Activated CD4-positive, alpha-beta memory T cell treated with anti-CD3 and anti-CD28 coated beads for 36 hours (primary cell): ENCODE measurements at places on chromosomes 16 and 17. TPM values are rescaled to one million over a fixed set of nuclear protein-coding genes. Genes with fewer than 3 reads are reported as not detected.
A peak's percentile ranks its signal among the peaks of the same experiment; 100 is the strongest.

Gene KCNH4
- 0.39 TPM for total RNA-seq

Gene DHODH
- total RNA-seq: 16.9 TPM

Gene SLC52A1
- 0.36 TPM for total RNA-seq

Gene UMOD
- not detected for total RNA-seq

Gene HASPIN
- 22.7 TPM for total RNA-seq

Gene BRICD5
- total RNA-seq: 5.7 TPM

Gene RBBP6
- 76.1 TPM for total RNA-seq

GRCh38 chr16:30184096-30184890, 891 bp downstream of the CORO1A start:
- H3K27ac ChIP-seq: peak overlapping the region; percentile 100
- H3K4me3 ChIP-seq: peak overlapping the region; percentile 100
- peak; percentile 87 for DNase-seq
- peaks cover 24% of the 10 kb centered on the region for H3K4me1 ChIP-seq

GRCh38 chr16:4601036-4601863, 13.4 kb downstream of the UBALD1 start:
- no peaks in the 10 kb centered on the region for H3K27me3 ChIP-seq
- H3K4me3 ChIP-seq: no peak overlapping the region
- H3K36me3 ChIP-seq: no peaks in the 10 kb centered on the region
- H3K27ac ChIP-seq: no peak overlapping the region
- DNase-seq: no peak

- DNase-seq: no peak
- H3K4me1 ChIP-seq: peaks cover 77% of the 10 kb centered on the region
- H3K4me3 ChIP-seq: no peak overlapping the region
- no peak overlapping the region for H3K27ac ChIP-seq
- H3K36me3 ChIP-seq: peaks cover 3% of the 10 kb centered on the region
- H3K27me3 ChIP-seq: no peaks in the 10 kb centered on the region
Measured at GRCh38 chr17:48240562-48241130, 133.1 kb downstream of the SNX11 start.

GRCh38 chr17:40187238-40187637, 10.0 kb downstream of the RAPGEFL1 start:
- H3K27me3 ChIP-seq: no peaks in the 10 kb centered on the region
- H3K27ac ChIP-seq: no peak overlapping the region
- DNase-seq: no peak
- no peak overlapping the region for H3K4me3 ChIP-seq
- H3K4me1 ChIP-seq: peaks cover 8% of the 10 kb centered on the region
- H3K36me3 ChIP-seq: peaks cover 2% of the 10 kb centered on the region

DNA sequence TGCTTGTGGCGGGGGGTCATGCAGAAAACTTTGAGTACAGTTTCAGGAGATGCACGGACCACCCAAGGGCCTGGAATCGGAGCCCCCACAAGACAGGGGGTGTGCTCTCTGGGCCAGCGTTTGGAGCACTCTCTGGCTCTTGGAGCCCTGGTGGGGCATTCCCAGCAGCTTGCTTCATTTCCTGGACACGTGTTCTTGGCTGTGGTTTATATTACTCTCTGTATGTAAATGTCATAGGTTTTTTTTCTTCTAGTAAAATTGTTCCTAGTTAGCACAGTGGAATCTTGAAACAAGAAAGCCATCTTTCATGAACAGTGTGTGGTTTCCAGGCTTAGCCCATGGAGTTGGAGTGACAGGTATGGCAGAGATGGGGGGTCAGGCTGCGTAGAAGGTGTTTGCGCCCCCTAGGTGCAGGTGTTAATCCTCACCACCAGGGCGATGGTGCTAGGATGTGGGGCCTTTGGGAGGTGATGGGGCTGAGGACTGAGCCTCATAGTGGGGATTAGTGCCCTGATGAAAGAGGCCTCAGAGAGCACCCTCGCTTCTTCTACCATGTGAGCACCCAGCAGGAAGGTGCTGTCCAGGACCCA, 79.8 kb downstream of the JPH3 start:
- no peak overlapping the region for H3K4me3 ChIP-seq
- H3K4me1 ChIP-seq: peaks cover 6% of the 10 kb centered on the region
- H3K27ac ChIP-seq: peak overlapping the region; percentile 58
- peak; percentile 42 for DNase-seq
- H3K36me3 ChIP-seq: no peaks in the 10 kb centered on the region

DNA sequence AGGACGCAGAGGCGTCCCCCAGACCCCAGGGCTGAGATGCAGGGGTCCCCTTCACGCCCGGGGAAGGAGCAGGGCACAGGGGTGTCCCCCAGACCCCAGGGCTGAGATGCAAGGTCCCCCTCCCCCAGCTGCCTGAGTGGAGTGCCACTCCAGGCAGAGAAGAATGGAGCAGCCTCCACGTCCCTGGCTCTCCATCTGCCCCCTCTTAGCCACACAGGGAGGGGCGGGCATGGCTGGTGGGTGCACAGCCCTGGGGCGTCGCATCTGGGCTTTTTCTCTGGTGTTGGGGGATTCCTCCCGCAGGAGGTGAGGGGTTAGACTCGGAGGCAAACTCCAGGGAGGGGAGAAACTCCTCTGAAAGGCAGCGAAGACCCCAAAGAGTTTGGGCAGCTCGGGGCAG, 17.5 kb downstream of the CIBAR2 start:
- H3K27ac ChIP-seq: no peak overlapping the region
- DNase-seq: no peak
- no peaks in the 10 kb centered on the region for H3K27me3 ChIP-seq
- no peaks in the 10 kb centered on the region for H3K36me3 ChIP-seq
- peaks cover 8% of the 10 kb centered on the region for H3K4me1 ChIP-seq
- no peak overlapping the region for H3K4me3 ChIP-seq

DNA sequence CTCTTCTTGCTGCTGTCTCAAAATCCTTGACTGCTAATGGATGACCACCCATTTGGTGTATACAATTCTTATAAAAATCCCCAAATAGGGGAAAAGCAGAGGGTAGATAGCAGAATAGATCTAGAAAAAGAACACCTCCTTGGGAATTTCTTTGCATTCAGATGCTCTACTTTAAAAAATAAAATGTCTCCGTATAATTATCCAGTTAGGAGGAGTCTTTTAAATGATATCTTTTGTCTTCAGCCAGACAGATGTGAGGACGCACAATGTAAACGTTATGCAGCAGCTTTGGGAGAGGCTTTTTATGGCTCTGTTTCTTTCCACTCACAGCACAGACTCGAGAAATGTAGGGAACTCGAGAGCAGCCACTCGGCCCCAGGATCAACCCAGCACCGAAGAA, 300.2 kb downstream of the IRF8 start:
- H3K27ac ChIP-seq: no peak overlapping the region
- DNase-seq: no peak
- no peak overlapping the region for H3K4me3 ChIP-seq
- H3K36me3 ChIP-seq: no peaks in the 10 kb centered on the region
- H3K4me1 ChIP-seq: no peaks in the 10 kb centered on the region
- peaks cover 36% of the 10 kb centered on the region for H3K27me3 ChIP-seq

- H3K27me3 ChIP-seq: no peaks in the 10 kb centered on the region
- no peak for DNase-seq
- no peak overlapping the region for H3K4me3 ChIP-seq
- H3K4me1 ChIP-seq: peaks cover 30% of the 10 kb centered on the region
Measured at GRCh38 chr17:19940722-19941464, 36.7 kb downstream of the AKAP10 start.

DNA sequence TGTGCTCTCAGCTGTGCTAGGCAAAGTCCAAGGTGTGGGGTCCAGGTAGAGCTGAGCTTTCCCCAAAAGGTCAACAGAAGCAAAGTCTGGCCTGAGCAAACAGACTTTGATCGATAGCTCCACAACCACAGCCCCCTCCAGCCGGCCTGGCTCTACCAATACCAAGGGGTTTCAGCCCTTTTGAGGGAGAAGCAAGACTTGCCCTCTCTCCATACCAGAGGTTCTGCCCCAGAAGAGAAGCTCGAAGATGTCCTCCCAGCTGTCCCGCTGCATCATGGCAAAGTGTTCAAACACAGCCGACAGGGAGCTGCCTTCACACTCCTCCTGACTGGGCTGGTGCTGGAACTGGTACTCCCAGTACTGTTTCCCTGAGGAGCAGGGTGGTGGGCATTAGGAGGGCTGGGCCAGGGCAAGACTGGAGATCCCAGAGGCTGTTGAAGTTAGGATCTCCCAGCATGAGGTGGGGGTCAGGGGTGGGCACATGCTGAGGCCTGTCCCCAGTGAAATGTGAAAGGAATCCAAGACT, 1.7 kb downstream of the VTN start:
- H3K4me1 ChIP-seq: peaks cover 12% of the 10 kb centered on the region
- H3K4me3 ChIP-seq: no peak overlapping the region
- H3K27ac ChIP-seq: no peak overlapping the region

DNA sequence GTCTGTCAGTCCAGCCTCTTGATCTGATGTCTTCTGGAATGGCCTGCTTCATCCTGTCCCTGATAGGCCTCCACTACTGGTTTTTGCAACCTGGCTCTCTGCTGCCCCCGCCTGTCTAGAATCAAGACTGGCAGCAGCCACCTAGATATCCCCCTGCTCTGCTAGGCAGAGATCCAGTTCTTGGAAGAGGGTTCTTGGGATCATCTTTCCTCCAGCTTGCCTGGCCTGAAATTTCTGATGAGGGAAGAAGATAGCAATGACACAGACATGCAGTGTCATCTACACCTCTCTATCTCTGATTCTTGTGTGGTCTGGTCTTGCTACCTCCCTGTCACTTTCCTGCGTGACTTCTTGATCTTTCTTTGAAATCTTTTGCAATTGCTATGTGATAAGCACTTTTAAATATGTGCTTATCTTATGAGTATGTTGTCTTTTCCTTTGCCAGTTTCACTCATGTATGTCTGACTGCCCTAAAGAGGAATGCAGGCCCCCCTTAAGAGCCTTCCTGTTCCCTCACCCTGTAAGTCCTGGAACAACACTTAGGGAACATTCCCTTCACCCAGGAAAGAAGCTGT, 20.3 kb upstream of the NFATC3 start:
- H3K4me1 ChIP-seq: peaks cover 57% of the 10 kb centered on the region
- peak overlapping the region; percentile 74 for H3K27ac ChIP-seq
- H3K27me3 ChIP-seq: no peaks in the 10 kb centered on the region

DNA sequence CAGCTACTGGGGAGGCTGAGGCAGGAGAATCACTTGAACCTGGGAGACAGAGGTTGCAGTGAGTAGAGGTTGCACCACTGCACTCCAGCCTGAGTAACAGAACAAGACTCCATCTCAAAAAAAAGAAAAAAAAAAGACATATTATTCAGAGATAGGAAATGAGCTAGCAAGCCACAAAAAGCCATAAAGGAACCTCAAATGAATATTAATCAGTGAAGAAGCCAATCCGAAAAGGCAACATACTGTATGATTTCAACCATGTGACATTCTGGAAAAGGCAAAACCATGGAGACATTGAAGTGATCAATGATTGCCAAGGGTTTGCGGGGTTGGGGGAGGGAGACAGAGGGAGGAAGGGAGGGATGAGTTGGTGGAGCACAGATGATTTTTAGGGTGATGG, 8.4 kb upstream of the EXOC7 start:
- no peak overlapping the region for H3K27ac ChIP-seq
- no peaks in the 10 kb centered on the region for H3K36me3 ChIP-seq
- H3K4me3 ChIP-seq: no peak overlapping the region
- no peaks in the 10 kb centered on the region for H3K4me1 ChIP-seq
- no peaks in the 10 kb centered on the region for H3K27me3 ChIP-seq
- no peak for DNase-seq

- no peak overlapping the region for H3K27ac ChIP-seq
- H3K4me3 ChIP-seq: no peak overlapping the region
- no peak for DNase-seq
Measured at GRCh38 chr16:27852116-27852515, 211.4 kb downstream of the GSG1L start.

- H3K36me3 ChIP-seq: peaks cover 10% of the 10 kb centered on the region
- DNase-seq: no peak
- no peaks in the 10 kb centered on the region for H3K27me3 ChIP-seq
Measured at GRCh38 chr17:60525328-60525684, 736 bp downstream of the APPBP2 start.

DNA sequence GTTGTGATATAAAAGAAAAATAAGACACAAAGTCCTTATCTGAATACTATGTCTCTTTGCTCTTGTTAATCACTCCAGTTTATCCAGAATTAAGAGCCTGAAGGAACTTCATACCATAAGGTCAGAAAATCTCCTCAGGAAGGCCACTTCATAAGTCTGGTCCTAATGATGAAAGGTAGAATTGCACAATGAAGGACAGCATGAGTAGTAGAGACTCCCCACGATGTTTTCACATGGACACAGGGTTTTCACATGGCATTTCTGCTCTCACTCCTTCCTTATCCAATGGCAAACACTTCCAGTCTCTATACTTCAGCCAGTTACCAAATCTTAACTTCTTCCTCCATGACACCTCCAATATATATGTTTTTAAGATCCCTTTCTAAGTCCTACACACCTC, 10.2 kb upstream of the C17orf78 start:
- DNase-seq: no peak
- no peaks in the 10 kb centered on the region for H3K36me3 ChIP-seq
- no peaks in the 10 kb centered on the region for H3K4me1 ChIP-seq
- no peak overlapping the region for H3K27ac ChIP-seq
- H3K4me3 ChIP-seq: no peak overlapping the region

DNA sequence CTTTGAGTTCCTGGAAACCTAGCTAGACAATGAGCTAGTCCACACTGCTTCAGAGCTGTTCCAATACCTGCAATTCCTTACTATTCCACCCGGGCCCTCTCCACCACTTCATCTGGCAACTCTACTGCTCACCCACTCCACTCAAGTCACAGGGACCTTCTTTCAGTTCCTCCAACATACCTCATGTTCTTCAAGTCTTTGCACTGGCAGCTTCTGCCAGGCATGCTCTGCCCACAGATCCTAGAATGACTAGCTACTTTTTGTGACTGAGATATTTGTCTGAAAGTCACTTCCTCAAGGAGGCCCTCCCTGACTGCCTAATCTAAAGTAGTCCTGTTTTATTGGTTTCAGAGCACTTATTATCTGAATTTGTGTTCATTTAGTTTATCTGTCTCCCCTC, 86.4 kb downstream of the TEX14 start:
- H3K27me3 ChIP-seq: no peaks in the 10 kb centered on the region
- no peaks in the 10 kb centered on the region for H3K36me3 ChIP-seq
- no peak overlapping the region for H3K4me3 ChIP-seq

- H3K4me3 ChIP-seq: no peak overlapping the region
- H3K36me3 ChIP-seq: no peaks in the 10 kb centered on the region
- no peaks in the 10 kb centered on the region for H3K4me1 ChIP-seq
Measured at GRCh38 chr16:84920333-84920732, 91.0 kb downstream of the ZDHHC7 start.

DNA sequence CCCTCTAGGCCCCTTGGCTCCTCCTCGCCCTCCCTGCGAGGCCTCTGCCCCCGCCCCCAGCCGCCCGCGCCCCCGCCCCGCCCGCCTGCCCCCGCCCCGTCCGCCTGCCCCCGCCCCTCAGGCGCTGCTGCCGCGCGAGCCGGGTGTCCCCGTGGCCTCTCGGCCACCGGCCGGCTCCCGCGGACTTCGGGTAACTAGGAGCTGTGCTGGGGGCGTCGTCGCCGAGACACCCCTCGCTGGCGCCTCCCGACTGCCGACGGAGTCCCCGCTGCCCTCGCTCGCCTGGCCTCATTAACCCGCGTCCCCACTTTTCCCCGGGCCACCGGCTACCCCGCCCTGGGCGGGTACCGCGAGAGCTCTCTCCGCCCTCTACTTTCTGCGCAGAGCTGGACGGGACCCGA, at the start of gene TLCD1:
Gene TLCD1 (minus strand): TSS at position 8 of the 401 bp plus-strand sequence. CDS start 136 bp downstream, outside the sequence.
- H3K27me3 ChIP-seq: no peaks in the 10 kb centered on the region
- peak; percentile 86 for DNase-seq
- peak within 1 kb of the TSS; percentile 98 for H3K27ac ChIP-seq
- H3K4me1 ChIP-seq: peaks cover 50% of the 10 kb centered on the region
- peaks cover 45% of the 10 kb centered on the region for H3K36me3 ChIP-seq

- no peak overlapping the region for H3K27ac ChIP-seq
- no peaks in the 10 kb centered on the region for H3K36me3 ChIP-seq
- H3K27me3 ChIP-seq: no peaks in the 10 kb centered on the region
- DNase-seq: no peak
- H3K4me1 ChIP-seq: no peaks in the 10 kb centered on the region
- H3K4me3 ChIP-seq: no peak overlapping the region
Measured at GRCh38 chr16:59463776-59464175, 729.7 kb upstream of the GOT2 start.
